ENCODE measurements at places on chromosomes 1 and 21. TPM values are rescaled to one million over a fixed set of nuclear protein-coding genes. Genes with fewer than 3 reads are reported as not detected.

GRCh38 chr21:44265734-44266270, 4.1 kb upstream of the DNMT3L start:
- no peak for DNase-seq

DNA sequence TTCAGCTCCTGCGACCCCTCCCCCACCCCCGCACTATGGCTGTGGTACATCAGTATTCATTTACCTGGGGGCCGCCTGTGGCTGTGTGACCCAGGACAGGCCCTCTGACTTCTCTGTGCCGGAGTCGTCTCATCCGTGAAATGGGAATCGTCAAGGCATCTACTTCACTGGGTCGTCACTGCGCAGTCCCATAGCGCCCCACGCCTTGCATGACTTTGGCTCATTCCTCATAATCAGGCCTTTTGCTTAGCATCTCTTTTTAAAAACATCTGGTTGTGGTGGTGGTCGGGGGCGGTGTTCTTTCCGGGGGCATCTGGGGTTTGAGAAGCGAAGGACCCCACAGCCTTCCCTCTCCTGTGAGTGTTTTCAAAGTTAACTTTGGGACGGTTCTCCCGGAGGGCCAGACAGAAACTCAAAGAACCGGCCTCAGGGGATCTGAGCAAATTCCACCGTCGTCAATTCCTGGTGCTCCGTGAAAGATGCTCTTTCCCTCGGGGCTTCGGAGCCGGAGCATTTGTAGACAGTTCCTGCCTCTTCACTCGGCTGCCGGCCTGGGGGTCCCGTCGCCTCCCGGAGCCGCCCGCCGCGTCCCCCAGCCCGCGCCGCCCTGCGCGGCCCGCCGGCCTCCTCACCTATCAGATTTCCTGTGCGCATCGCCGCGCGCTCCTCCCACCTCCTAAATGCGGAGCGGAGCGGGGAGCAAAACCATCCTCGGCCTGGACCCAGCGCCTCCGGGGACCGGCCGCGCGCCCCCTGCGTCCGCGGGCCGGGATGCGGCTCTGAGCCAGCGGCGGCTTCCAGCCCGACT, at the start of gene B3GALT5:
B3GALT5 (plus strand) TSS at position 708 of the 808 bp plus-strand sequence. CDS start 47,620 bp downstream, outside the sequence.
- DNase-seq = peak; percentile 78

- no peak for DNase-seq
Observed at GRCh38 chr1:155199792-155200191, 7.9 kb downstream of the THBS3 start.

GRCh38 chr1:118979754-118980575, 8.2 kb downstream of the TBX15 start:
- no peak for DNase-seq

DNA sequence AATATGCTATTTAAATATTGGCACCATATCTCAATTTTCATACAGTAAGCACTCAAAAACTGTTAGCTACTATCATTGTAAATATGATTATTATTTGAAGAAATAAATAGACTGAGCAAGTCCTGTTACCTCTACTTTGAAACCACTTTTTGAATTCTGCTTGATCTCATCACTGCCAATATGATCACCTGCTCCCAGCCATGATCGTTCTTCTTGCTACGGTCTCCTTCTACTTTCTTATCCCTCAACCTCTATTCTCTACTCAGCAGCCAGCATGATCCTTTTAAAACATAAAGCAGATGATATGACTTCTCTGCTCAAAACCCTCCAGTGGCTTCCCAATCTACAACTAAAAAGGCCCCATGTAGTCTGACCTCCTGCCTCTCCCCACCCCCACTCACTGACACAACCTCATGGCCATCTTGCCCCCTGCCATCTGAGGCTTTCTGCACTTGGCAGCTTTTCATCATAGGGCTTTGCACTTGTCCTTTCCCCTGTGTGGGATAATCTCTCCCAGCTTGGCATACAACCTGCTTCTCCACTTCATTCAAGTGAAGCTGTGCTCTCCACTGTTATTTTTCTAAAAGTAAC, 27.2 kb downstream of the CD34 start:
- no peak for DNase-seq

DNA sequence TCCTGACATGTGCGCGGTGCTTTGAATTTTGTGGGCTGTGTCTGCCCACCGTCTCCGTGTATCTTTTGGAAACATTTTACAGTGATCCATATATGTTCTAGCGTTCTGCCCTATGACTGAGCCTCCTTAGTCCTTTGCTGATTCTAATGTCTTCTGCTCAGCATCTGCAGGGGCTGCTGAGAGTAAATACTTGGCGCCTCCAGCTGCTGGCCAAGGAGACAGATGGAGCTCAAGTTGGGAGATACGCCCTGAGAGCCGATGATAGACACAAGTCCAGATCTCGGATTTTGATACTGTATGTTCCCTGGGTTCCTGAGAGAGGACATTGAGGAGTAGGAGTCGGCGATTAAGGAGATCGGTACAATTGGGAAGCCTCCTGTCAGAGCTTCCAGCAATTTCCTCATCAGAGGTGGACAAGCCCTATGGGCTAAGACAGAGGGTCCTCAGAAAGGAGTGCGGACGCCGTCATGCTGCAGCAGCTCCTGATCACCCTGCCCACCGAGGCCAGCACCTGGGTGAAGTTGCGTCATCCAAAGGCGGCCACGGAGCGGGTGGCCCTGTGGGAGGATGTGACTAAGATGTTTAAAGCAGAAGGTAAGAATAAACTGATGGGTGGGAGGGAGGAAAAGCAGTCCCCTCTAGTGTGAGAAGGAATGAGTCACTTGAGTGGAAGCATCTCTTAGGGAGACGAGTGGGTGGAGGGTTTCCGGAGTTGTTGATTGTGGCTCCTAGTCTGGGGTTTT, 390 bp downstream of the ZFP69B start:
- no peak for DNase-seq

- DNase-seq = no peak
Observed at GRCh38 chr1:93723733-93724270, 42.2 kb upstream of the BCAR3 start.

DNA sequence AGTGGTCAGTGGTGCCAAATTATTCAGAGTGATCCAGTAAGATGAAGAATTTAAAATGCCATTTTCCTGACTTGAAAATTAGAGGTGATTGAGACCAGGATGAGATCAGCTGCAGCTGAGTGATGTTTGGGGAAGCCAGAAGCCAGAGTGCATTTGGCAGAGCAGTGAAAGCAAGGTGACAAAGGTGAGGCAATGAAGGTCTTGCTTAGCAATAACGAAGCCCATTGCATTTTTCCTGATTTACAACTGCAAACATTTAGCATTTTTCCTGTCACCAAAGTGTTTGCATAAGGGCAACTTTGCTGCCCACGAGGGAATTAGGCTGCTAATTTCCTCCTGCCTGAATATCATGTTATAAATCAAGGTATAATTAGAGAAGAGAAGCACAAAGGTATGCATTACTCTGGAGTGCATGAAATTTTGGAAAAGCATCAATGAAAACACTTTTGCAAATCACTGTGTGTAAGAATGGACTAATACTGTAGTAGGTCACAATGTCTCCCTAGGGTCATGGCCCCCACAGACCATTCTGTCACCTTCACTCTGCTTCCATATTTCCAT, 188.2 kb upstream of the LYPLAL1 start:
- no peak for DNase-seq

DNA sequence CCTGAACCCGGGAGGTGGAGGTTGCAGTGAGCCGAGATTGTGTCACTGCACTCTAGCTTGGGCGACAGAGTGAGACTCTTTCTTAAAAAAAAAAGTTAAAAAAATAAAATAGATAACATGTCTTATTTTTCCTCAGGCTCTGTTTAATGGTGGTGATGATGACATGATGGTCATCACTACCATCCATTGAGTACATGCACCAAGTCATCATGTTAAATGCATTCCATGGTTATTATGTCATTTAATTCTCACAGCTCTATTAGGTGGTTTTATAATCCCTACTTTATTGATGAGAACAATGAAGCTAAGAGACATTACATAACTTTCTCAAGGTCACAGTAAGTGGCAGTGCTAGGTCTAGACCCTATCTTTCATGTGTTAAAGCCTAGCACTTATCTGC, 34.4 kb upstream of the MAB21L3 start:
- DNase-seq = no peak

The KRTAP12-2 gene
- not detected for total RNA-seq

The CREB3L4 gene
- 17.2 TPM for total RNA-seq

The IRF6 gene
- total RNA-seq = 67.4 TPM

The CDC73 gene
- total RNA-seq = 43.3 TPM

The SLC30A1 gene
- total RNA-seq = 46.2 TPM

The HES3 gene
- total RNA-seq = not detected

Data from type B pancreatic cell (in vitro differentiated cells).